ENCODE measurements at places on chromosomes 5 and 9.

DNA sequence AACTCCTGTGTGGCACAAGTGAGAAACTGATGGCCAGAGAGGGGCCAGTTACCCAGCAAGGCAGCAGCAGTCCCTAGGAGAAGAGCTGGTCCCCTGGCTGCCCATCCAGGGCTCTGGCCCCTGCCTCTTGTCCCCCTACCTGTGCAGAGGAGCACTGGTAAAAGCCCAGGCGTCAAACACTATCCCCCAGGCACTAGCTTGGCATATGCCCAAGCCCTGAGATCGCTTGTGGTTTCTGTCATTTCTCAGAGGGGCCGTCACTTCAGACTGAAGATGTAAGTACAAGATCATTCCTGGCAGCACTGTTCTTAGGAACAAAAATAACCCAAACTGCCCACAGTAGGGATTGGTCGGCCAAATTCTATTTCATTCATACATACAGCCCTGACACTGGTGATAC, 53.9 kb downstream of the COL15A1 start:
- DNase-seq: no peak

- DNase-seq: no peak
Measured at GRCh38 chr5:25025831-25026230, 381.1 kb upstream of the CDH10 start.

DNA sequence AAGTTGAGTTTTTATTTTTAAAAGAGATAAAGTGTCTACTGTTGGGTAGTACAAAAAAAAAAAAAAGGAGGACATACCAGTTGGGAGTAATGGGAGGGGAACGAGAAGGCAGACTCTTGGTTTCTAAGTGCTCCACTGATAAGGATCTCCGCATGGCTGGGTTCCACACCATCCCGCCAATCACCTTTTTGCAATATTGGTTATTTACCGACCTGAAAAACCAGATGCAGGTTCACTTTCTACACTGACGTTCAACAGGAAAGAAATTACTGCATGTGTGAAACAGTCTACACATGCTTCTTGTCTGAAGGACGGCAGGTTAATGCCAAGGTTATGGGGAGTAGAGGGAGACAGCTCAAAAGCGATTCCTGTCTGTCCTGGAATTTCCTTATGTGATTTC, 75.5 kb downstream of the PTPN3 start:
- DNase-seq: no peak

DNA sequence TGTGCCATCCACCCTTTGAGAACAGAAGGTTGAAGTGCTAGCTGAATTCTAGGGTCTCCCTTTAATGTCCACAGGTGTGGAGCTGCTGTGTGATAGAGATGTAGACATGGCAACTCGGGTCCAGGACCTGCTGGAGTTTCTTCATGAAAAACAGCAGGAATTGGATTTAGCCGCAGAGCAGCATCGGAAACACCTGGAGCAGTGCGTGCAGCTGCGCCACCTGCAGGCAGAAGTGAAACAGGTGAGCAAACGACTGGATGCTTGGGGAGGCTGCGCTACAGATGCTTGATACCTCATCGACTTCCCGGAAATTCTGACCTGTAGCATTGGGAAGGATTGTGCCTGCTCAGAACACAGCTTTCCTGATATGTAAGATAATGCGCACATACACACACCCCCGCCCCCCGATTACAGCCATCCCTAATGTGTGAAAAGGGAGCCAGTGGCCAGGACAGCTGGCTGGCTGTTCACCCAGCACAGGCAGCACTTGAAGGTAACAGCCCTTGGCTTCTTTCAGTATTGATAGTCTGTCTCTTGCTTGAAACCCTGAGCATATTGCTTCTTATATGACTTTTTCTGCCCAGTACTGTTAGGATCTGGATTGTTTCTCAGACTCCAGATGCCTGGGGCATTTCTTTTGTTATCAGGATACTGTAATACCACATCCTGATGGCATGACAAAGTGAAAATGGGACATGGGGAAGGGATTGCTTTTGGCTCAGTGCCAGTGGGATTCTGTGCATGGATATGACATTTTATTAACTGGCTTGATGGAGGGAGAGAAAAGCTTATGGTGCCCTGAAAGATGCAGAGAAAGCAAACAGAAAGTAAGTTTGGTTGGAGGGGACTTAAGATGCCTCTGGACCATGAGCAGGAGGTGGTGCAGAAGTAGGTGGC, 216.8 kb upstream of the OTULINL start:
- peak; percentile 35 for DNase-seq

GRCh38 chr9:99057665-99058625, 47.0 kb upstream of the TGFBR1 start:
- no peak for DNase-seq

DNA sequence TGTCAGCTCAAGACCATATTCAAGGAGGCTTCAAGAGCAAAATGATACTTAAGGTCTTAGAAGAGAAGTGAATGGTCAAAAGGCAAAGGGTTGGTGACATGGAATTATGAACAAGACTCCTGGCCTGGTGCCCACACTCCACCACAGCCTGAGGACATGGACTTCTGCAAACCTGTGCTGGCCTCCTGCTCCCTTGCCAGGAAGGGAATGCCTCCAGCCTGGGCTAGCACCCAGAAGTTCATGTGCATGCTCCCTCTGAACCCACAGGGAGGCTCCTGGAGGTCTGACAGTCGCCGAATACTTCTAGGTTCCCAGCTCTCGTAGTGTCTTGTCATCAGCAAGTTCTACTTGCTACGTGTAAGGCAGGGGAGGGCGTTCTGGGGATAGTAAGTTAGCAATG, 156.7 kb downstream of the FSTL4 start:
- no peak for DNase-seq

- no peak for DNase-seq
Measured at GRCh38 chr5:137491121-137491520, 8.0 kb downstream of the SPOCK1 start.

DNA sequence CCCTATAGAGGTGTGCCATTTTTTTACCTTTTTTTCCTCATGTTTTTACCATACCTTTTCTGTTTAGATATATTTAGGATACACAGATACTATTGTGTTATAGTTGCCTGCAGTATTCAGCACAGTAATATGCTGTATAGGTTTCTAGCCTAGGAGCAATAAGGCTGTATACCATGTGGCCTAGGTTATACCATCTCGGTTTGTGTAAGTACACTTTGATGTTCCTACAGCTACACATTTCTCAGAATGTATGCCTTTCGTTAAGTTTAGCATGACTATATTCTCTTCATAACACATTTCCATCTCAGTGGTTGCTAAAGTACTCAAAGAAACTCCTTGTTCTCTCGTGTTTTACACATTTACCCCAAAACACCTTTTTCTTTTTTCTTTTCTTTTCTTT, 23.0 kb downstream of the UBE2D2 start:
- no peak for DNase-seq

- no peak for DNase-seq
Measured at GRCh38 chr5:169811680-169812079, 168.6 kb downstream of the INSYN2B start.

DNA sequence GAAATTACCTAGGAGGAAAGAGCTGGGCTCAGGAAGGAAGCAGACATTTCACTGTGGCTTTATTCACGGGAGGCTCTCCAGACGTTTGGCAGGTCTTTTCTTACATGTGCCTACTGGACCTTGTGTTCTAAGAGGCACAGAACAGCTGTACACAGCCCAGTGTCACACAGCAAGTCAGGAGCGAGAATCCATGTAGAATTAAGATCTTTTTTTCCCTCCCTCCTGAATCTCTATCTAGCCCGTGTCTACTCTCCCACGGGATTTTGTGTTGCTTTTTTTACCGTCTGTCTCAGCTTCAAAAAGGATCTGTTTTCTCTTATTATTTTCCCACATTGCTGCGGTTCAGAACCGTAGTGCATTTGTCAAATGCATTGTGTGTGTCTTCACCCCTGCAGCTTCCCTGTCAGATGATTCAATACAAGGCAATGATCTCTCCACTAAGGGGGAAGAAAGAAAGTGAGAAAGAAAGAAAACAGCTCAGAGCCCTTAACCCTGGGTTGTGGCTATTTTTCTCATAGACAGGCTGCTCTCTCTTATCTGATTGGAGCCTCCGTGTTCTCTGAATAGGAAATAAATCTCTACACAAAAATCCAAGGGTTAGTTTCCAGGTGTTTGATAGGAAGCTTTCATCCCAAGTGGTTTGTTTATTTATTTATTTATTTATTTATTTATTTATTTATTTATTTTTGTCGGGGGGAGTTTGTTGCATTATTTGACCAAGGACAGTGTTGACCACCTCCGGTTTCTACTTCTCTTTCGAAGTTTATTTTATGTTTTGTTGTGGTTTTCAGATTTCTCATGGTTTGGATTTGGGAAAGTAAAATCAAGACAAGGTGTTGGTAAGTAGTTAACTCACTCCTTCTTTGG, 191.0 kb downstream of the NTRK2 start:
- no peak for DNase-seq

DNA sequence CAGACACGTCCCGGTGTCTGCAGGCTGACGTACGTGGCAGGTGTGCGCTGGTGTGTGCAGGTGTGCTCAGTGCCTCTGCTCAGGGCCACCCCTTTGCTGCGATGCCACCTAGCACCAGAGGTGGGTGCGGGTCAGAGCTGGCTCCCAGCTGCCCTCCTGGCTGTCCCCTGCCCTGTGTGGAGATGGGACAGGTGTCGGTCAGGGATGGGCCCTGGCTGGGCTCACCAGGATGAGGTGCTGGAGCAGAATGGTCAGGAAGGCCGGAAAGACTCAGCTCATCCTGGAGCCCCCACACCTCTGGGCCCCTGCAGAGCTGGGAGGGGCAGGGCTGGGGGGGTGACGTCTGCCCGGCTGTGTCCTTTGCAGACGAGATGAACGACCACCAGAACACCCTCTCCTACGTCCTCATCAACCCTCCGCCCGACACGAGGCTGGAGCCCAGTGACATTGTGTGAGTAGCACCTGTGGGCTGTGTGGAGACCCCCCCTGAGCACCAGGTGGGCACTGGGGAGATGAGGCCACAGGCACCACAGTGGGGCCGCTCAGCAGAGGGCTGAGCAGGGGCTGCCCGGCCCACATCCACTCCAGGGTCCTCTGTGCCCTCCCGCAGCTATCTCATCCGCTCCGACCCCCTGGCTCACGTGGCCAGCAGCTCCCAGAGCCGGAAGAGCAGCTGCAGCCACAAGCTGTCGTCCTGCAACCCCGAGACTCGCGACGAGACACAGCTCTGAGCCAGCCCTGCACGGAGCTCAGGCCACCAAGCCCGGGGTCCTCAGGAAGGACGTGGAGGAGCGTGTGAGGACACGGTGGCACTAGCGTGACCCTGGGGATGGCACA, 89.7 kb downstream of the KCNT1 start:
- no peak for DNase-seq

- no peak for DNase-seq
Measured at GRCh38 chr9:110168486-110168885, 39.5 kb downstream of the C9orf152 start.

DNA sequence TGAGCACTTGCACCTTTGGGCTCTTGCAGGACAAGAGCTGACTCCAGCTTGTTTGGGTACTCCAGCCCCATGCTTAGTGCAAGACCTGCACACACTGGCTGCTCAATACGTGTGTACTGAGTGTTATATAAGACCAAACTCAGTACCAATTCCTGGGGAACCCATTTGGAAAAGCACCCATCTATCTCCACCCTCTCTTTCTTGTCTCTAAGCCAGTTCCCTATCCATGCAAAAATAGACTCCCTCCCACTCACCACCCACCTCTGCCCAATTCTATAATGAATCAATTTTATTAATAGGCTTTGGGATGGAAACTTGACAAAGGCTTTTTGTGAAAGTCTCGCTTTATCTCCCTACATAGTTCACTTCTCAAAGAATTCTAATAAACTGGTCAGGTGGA, 60.9 kb upstream of the CPLX2 start:
- no peak for DNase-seq
